Esophagus mucosa (tissue), 1 donor: ENCODE measurements at places on chromosomes 11 and 22.

- ATAC-seq = no peak
Measured at GRCh38 chr11:43269254-43269918, 42.4 kb upstream of the API5 start.

DNA sequence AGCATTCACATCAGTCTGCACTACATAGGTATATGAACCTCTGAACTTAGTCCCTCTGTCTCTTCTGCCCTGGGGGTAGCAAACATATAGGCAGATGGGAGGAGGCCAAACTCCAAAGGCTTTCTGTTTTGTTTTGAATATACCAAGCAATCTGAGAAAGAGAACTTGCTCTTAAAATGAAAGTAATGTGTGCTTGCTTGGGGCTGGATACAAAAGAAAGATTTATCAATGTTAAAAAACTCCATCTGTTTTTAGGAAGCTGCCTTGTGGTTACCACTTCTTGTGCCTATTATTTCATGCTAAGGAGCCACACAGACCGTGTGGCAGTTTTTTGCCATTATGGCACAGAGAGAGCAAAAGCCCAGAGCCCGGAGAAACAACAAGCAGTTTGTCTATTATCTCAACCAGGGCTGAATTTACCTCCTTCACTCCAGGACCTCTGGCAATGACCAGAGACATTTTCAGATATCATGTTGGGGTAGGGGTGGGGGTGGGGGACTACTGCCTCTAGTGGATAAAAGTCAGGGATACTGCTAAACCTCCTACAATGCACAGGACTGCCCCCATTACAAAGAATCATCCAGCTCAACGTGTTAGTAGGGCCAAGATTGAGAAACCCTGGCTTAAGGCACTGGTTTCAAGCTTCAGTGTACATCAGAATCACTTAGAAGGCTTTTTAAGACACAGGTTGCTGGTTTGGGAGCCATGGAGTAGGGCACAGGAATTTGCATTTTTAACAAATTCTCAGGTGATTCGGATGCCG lies 124.2 kb downstream of the APIP start:
- ATAC-seq = no peak

- peak; percentile 30 for ATAC-seq
Measured at GRCh38 chr22:24214467-24215285, 30.2 kb downstream of the GGT5 start.

GRCh38 chr11:91160661-91161060 lies 937.8 kb upstream of the CHORDC1 start:
- ATAC-seq = no peak

GRCh38 chr22:45670981-45671782 lies 452 bp upstream of the ATXN10 start:
- ATAC-seq = peak; percentile 22

DNA sequence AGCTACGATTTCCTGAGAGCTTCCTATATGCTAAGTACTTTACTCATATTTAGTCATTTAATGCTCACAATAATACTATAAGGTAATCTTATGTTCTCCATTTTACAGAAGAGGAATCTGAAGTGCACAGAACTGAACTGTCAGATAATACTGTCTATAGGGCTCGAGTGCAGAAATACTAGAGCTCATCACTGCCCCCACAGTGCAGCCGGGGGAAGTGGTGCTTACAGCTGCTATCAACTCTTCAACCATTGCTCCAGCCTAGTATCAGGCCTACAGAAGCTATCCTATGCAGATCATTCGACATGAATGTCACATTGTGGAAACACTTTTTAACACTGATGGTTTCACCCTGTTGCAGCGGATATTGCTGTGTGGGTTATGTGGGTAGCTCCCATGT lies 929.9 kb downstream of the NTM start:
- ATAC-seq = no peak

- ATAC-seq = no peak
Measured at GRCh38 chr11:114553642-114554041, 6.0 kb downstream of the NXPE1 start.

DNA sequence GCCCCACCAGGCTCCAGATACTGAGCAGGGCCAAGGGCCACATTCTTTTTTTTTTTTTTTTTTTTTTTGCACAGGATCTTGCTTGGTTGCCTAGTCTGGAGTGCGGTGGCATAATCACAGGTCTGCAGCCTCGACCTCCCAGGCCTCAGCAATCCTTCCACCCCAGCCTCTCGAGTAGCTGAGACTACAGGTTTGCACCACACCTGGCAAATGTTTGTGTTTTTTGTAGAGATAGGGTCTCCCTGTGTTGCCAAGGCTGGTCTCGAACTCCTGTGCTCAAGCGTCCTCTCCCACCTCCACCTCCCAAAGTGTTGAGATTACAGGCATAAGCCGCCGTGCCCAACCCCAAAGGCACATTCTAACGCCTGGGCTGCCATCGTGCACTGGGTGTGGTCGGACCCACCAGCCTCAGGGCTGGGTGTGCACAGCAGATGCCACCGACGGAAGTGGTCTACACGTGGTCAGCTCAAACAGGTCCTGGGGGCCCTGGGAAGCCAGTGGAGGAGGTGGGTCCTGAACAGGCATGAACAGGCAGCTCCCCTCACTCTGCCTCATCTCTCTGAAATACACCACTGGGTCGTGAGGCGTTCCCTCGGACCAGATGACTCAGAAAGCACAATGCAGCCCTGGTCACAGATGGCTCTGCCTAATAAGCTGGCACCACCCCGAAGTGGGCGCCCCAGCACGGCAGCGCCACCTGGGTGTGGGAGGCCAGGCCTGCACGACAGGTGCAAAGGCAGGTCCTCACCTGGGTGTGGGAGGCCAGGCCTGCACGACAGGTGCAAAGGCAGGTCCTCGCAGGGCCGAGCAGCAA lies 5.1 kb upstream of the B4GALNT4 start:
- peak; percentile 96 for ATAC-seq

- ATAC-seq = peak; percentile 37
Measured at GRCh38 chr11:46238078-46238966, 39.1 kb upstream of the CREB3L1 start.

DNA sequence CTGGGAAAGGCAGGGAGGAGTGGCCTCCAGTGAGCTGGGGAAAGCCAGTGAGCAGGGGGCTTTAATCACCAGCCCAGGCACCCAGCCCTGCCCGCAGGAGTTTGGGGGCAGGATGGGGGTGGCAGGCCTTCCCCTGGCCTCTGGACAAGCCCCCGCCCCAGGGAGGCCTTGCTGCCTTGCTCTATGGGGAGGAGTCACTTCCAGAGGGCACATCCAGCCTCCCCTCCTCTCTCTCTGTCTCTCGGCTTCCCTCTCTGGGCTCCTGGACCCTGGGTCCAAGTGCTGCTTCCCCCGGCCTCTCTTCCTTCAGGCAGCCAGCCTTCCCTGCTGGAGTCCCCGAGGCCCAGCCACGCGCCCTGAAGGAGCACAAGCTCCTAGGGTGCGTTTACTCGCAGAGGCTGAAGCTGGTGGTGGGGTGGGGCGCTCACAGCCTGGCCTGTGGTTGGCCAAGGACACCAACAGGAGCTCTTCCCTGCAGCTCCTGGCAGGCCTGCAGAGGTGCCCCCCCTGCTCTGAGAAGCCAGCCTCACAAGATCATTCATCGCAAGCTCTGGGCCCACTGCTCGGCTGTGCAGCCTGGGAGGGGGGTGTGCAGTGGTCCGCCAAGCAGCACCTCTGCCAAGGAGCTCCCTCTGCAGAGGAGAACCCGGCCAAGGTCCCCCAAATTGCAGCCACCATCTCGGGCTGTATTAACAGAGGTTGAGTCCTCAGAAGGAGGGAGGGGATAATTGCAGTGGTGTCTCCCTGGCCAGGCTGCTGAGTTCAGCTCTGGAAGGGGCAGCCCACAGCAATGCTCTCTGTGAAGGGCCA lies 25.4 kb downstream of the OSBPL5 start:
- ATAC-seq = no peak

DNA sequence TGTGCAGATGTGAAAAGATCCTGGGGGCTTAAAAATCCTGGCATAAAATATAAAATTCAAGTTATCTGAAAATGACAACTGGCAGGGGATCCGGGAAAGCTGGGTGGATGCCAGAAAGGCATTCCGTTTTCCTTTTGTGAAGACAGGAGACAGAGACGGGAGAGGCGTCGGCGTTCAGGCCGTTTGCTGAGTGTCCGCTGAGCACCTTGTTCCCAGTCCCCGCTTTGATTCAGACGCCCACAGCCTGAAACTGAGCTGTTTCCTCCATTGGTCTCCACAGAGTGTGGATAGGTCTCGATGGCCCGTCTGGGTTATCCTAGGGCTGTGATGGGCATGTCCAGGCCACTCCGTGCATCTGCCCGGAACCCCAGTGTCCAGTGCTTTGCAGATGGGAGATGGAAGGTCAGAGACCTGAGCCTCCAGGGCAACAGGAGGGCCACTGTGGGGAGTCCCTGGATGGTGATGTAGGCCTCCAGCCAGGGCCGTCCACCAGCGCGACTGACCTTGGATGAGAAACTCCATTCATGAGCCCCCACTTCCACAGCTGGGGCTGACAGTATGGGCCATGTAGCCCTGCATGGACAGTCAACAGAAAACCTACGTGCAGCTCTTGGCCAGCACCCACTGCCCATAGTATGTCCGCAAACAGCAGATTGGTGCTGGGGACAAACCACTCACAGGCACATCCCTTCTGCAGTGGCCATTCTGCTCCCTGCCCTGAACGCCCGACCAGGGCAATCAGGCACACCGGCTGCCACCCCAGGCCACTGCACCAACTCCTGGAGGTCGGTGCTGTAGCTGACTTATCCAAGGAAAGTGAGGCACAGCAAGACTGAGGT lies 11.6 kb downstream of the MRGPRF start:
- no peak for ATAC-seq

DNA sequence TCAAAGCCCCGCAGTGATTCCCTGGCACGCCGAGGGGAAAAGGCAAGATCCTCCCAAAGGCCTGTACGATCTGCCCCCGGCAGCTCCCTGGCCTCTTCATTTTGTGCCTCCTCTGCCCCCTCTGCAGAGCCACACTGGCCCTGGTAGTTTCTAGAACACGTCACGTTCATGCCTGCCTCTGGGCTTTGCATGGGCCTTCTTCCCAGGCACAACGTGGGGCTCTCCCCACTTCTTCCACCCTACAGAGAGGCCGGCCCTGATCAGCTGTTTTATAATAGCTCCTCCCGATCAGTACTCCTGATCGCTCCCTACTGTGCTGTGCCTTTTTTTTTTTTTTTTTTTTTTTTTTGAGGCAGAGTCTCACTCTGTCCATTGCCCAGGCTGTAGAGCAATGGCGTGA lies 78.4 kb downstream of the PTPRJ start:
- ATAC-seq = no peak
